ENCODE measurements at places on chromosomes 7 and 10. TPM values are rescaled to one million over a fixed set of nuclear protein-coding genes. Genes with fewer than 3 reads are reported as not detected.

PIK3AP1 gene
- 8.6 TPM for total RNA-seq

SEMA3E gene
- 0.94 TPM for total RNA-seq

TFR2 gene
- 0.27 TPM for total RNA-seq

DNA sequence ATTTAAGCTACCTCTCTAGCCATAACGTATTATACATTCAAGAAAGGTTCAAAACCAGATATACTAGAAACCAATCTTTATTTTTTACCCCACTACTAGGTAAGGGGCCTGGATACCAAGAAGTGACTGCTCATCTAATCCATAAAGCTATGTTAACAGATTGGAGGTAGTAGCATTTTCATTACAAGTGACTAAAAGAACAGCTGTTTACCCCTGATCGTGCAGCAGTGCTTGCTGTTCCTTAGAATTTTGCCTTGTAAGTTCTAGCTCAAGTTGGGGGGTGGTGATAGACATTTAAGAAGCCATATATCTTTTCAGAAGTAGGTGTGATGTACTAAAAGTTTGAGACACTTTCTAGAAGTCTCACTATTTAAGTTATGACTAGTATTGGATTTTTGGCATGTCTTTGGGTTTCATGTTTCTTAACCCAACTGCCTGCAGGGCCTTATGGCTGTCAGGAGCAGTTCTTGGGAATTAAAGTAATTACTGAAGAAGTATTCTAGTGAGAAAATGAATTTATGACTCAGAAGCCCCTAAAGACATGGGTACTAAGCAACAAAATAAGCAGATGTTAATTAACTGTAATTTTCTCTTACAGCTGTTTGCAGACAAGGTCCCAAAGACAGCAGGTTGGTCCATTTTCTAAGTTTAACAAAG lies 2.3 kb downstream of the PPIA start:
- no peak for DNase-seq

DNA sequence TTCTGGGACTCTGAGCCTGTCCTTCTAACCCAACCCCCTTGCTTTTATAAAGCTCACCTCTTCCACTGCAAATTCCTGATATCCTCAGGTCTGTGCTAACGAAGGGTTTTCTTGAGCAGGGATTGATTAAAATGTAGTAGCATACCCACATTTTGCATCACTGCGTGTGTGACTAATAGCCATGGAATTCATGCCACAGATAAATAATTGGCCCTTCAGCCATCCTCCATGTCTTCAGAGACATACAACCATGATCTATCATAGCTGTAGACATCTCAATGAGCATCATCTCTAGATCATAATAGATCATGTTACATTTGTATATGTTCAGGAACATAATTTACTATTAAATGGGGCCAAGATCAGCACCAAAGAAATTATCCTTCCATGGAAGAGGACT lies 990.3 kb downstream of the KCNMA1 start:
- DNase-seq, result no peak

DNA sequence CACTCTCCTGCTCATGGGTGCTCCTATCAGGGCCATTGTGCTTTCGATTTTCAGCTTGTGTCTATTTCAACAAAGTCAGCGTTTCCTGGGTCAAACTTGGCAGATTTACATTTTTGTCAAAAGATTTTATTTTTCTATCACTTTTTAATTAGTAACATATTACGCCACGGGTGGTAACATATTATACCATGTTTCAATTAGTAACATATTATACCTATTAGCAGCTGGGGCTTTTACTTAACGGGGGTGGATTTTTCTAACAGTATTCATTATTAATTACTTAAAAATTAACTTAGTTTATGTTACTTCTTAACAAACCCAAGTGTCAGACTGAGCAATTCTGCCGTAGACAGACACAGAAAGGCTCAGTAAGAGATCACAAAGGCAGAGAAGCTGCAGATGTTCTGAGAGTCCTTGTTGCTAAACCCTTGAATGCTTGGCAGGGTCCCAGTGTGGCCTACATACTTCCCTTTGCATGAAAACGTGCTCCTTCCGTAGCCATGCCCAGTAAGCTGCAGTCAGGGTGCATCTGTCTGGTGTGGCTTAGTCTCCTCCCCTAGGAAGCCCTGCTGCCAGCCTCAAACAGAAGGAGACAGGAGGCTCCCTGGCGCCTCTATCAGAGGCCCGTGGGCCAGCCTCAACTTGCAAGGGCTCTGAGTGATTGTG lies 263.1 kb upstream of the CXCL12 start:
- DNase-seq, result peak; percentile 18

DNA sequence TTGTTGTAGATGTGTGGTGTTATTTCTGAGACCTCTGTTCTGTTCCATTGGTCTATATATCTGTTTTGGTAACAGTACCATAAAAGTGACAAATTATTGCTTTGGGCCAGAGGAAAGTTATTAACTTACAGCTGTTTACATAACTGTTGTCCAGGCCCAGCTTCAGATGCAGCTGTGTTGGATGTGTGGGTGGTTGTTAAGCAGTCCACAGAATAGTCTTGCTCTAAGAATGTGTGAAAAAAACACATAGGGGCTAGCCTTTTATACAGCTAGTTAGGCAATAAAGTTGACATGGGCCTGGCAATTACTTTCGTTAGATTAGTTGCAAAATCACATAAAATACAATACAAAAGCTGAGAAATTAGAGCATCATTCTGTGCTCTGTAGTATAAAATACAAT lies 31.9 kb downstream of the DLD start:
- DNase-seq, result no peak

Measured in thyroid gland (tissue), 4 donors.